ENCODE measurements at places on chromosomes 6 and 20.

DNA sequence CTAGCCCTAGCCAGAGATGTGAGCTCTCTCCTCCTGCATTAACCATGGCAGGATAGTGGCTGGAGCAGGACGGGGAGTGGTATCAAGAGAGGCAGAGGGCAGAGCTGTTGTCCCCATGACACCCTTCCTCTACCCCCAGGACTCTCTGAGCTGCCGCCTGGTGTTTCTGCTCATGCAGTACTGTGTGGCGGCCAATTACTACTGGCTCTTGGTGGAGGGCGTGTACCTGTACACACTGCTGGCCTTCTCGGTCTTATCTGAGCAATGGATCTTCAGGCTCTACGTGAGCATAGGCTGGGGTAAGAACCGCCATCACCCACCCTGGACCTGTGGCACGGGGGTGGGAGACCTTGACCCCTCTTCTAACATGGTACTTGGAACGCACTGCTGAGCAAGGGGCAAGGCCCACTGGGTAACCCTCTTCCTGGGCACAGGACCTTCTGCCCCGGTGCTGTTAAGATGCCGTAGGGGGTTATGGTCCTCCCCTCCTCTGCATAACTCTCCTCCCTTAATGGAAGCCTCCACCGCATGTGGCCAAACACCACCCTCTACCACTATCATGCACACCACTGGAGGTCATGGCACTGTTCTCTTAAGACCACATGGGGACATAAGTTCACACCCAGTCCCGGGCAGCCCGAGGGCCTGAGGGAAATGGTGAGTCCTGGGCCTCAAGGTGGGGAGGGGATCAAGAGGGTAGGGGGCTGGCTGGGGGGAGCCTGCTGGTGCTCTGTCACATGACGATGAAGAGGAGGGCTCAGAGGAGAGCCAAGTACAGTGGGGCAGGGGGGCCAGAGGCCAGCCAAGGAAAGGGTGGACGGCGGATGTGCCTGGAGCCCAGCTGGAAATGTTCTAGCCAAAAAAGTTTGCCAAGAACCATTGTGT is 25.1 kb downstream of the GLP1R start:
- peak; percentile 44 for DNase-seq

DNA sequence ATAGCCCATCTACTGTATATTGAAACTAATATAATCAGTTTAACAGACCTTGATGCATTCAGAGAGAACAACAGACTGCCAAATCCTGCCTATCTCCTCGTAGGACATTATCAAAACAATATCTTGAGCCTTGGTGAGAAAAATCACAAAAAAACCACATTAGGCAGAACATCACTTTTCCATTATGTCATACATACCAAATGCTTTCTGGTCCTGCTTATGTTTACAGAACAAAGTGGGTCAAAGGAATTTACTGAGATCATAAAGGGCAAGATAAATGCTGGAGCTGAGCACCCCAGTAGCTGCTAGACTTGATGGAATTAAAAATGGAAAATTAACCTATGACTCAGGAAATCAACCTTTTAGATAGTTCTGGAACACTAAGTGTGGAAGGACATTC is 195.3 kb upstream of the KCNK16 start:
- no peak for DNase-seq

DNA sequence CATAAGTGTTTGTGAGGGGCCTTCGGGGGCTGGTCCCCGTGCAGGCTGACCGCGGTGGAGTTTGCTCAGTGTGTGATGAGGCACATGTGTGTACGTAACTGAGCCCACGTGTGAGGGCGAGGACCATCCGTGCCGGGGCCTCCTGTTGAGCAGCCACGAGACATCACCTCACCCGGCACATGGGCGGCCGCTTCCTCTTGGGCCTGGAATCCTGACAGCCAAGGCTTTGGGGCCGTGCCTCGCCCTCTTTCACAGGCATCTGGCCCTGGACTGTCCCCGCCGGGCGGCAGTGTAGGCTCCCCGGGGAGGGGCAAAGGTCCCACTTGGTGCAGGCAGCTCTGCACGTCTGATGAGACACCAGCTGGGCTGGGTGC is 202.3 kb downstream of the DLL1 start:
- peak; percentile 49 for DNase-seq

GRCh38 chr6:37816599-37817375 is 2.7 kb upstream of the ZFAND3 start:
- DNase-seq = no peak

All from islet precursor cell (in vitro differentiated cells).